ENCODE measurements at places on chromosomes 3 and 15. TPM values are rescaled to one million over a fixed set of nuclear protein-coding genes. Genes with fewer than 3 reads are reported as not detected.

Gene GASK1A
- not detected for total RNA-seq

Gene SHC4
- 1.1 TPM for total RNA-seq

Gene FETUB
- total RNA-seq, result 0.12 TPM

Gene FRMD5
- 3.9 TPM for total RNA-seq

Gene MDFIC2
- not detected for total RNA-seq

Gene CYP1A2
- total RNA-seq, result not detected

Gene RHOV
- total RNA-seq, result 5.3 TPM

Gene CCDC33
- 7.6 TPM for total RNA-seq

Gene PRSS50
- total RNA-seq, result not detected

Gene A4GNT
- total RNA-seq, result not detected

Gene PROS1
- total RNA-seq, result 9.9 TPM

Gene GOLGA6B
- total RNA-seq, result 0.09 TPM

Gene SNX22
- 1.5 TPM for total RNA-seq

Gene PLS1
- 17.6 TPM for total RNA-seq

Gene MB21D2
- 6.7 TPM for total RNA-seq

Gene MINAR1
- 0.71 TPM for total RNA-seq

Gene EOMES
- total RNA-seq, result 1.3 TPM
